ENCODE measurements at places on chromosomes 5 and 9. TPM values are rescaled to one million over a fixed set of nuclear protein-coding genes. Genes with fewer than 3 reads are reported as not detected.

GRCh38 chr5:92163906-92164305 is 780.8 kb upstream of the ARRDC3 start:
- no peak for DNase-seq

The CENPH gene
- total RNA-seq, result 9.3 TPM

The PTPN3 gene
- total RNA-seq, result 5.9 TPM

DNA sequence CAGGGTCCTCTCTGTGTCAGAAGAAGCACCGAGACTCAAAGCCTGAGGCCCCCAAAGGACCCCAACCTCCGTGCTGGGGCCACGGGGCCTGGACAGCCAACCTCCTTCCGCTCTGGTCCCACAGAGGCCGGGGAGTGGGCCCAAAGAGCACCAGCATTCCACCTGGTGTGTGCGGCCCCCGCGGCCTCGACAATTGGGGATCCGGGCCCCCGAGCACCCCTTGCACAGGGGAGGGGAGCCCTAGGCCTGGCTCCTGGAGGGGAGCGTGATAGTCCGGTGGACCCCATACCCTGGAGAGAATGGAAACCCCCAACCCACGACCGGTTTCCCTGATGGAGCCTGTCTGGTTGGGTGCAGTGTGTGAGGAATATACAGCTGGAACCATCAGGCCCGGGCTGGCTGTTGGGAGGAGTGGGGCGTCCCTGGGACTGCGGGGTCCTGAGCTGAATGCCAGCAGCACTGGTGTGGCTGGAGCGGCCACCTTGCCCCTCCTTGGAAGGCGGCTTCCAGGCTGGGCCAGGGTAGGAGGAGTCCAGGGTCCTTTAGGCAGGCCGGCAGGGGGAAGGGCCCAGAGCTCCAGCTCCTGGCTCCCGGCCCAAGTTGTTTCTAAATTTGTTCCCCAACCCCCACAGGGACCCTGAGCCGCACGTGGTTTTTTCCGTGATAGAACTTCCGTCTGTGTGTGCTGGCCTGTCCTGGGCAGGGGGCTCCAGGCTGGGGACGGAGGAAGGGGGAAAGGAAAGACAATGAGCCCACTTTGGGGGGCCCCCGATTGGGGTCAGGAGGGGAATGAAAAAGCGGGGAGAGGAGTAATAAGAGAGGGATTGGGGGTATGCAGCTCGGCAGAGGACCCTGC is 825 bp upstream of the TOR4A start:
- peak; percentile 93 for DNase-seq

DNA sequence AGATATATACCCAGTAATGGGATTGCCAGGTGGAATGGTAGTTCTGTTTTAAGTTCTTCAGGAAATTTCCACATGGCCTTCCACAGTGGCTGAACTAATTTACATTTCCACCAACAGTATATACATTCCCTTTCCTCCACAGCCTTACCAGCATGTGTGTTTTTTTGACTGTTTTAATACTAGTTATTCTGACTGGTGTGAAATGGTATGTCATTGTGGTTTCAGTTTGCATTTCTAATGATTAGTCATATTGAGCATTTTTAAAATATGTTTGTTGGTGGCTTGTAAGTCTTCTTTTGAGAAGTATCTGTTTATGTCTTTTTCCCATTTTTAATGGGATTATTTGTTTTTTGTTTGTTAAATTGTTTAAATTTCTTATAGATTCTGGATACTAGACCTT is 208.9 kb downstream of the CFAP90 start:
- DNase-seq, result no peak

DNA sequence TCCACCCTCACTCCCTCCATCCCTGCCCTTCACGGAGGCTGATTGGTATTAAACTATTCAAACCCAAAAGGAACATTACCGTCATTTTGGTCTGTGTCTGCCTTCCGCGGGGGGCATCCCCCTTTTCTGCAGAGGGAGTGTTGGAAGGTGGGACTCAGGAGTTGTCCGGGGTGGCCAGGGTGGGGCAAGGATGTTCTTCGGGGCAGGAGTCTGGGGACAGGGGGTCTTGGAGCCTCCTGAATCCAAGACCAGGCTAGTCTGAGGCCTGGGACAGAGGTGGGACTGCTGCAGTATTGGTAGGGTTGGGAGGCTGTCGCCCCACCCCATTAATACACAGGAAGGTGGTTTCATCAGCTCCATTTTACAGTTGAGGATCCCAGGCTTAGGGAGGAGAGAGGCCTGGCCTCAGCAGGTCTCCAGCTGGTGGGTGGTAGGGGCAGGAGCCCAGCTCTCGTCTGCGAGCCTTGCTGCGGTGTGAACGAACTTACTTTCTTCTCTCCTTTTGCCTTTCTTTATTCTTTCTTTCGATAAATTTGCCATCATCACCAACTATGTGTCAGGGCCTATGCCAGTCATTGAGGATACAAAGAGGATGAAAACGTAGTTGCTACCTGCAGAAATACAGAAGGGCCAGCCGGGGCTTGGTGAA is 33.8 kb downstream of the DAB2IP start:
- no peak for DNase-seq

The KIAA0825 gene
- total RNA-seq, result 13.1 TPM

DNA sequence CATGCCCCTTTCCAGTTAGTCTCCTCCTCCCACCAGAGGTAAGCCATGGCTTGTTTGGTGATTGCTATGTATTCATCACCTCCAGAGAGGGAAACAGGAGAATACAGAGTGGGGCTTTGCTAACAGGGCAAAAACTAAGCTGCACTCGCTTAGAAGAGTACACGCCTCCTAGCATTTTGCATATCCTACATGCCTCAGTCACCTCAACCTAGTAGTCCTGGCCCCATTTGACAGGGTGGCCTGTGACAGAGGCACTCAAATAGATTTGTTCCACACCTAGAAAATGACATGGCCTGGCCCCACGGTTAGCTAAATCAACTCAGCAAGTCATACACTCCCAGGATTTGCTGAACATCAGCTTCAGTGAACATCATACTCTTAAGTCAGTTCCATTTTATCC is 90.7 kb downstream of the CYFIP2 start:
- no peak for DNase-seq

GRCh38 chr5:159184236-159184635 is 25.1 kb downstream of the RNF145 start:
- no peak for DNase-seq

- DNase-seq, result no peak
Measured at GRCh38 chr5:158940977-158941376, 158.7 kb downstream of the EBF1 start.

- no peak for DNase-seq
Measured at GRCh38 chr5:95845391-95845790, 22.9 kb upstream of the GLRX start.

GRCh38 chr5:159092972-159093371 is 6.7 kb downstream of the EBF1 start:
- no peak for DNase-seq

DNA sequence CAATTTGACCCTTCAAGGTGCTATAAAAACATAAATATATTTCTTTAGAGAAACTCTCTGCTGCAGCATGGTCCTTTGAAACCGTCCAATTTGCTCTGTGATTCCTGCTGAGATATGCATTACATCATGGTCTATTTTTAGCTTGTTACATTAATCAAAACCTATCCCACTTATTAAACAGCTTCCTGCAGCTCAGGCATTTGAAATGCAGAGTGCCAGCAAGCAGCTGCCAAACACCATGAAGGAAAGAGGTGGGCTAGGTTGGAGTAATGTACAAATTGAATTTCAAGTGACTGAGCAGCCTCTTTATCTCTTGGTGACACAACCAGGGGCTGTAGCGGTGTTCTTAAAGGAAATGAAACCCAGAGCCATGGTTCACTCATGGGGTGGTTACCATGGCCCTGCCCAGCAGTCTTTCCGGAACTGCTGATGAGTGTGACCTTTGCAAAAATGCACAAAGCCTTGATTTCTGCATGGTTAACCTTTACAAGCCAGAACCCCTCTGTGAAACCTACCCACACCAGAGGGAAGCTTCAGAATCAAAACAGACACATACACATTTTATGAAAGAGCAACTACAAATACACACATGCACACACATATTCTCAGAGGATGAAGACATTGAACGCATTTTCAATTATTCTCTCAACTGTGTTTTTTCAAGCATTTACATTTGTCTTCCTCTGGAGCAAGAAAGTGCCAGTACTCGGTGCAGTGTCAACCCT is 155.8 kb upstream of the ZNF608 start:
- DNase-seq, result peak; percentile 65

The ADGRV1 gene
- total RNA-seq, result 7.1 TPM

The EGFLAM gene
- 37.6 TPM for total RNA-seq

DNA sequence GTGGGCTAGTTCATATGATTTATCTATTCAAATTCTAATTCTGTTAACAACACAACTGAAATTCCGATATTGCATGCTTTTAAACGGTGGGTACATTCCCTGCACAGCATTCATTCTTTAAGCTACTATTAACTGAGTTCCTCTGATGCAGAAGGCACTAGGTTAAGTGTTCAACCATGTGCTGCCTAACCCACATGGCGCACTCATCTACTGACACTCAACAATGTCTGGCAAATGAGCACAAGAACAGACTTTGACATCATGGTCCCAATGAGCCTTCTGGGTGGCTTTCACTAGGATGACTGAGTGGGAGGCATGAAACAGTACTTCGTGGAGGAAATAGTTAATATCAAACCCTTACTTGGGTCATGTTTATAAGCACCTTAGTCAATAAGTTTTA is 10.2 kb downstream of the NREP start:
- no peak for DNase-seq

DNA sequence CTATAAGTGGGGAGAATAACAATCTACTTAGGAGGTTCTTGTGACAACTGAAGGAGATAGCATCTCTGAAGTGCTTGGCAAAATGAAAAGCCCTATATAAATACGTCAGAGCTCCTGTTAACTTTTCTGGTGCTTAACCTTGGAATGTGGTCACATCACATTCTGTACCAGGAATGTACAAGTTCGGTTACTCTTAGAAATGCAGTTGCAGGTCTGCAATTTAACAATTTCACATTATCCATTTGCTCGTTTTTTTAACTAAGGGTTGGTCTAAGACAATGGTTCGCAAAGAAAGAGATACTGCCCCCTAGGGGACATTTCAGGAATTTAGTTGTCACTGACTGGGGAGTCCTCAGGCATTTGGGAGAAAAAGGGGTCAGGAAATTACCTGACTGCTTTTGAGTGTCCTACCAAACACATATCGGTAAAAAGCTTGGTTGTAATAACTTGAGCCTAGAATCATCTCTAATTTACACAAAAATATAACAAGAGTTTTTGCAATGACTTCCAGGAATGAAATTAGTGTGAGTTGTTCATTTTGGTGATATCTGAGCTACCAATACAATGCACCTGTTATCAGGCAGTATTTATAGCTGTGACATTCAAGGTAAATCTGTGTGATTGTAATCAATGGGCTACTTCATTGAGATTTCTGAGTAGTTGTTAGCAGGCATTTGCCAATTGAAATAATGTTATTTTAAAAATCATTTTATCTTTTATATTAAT is 5.4 kb upstream of the HBEGF start:
- DNase-seq, result peak; percentile 88

DNA sequence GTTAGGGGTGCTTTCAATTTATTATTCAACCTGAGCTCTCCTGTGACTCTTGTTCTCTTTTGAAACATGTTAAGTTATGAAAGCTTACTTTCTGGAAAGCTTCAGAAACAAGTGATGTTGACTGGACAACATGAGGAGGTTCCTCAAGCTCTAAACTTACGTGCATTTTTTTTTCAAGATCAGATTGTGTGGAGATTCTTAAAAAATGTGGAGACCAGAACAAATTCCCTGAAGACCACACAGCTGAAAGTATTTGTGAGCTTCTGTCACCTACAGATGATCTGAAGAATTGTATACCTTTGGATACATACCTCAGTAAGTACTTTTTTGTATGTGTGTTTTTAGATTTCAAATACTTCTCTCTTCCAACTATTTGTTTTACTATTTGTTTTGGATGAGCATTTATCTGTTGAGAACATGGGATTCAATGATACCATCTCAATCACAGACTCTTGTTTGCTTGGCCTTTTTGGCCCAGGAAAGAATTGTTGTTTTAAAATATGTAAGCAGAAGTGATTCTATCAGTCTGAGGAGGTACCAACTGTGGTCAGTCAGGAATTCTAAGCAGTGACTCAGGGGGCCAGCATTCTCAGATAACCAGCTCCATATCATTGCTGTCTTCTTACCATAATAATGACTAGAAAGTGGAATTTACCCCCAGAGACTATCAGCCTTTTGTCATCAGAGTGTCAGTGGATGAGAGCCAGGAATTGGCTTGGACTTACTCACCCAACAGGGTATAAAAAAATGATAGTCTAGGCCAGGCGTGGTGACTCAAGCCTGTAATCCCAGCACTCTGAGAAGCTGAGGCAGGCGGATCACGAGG is 34.4 kb upstream of the GLIPR2 start:
- no peak for DNase-seq

The CCDC183 gene
- total RNA-seq, result not detected

GRCh38 chr9:83281306-83282255 is 218.6 kb upstream of the RASEF start:
- DNase-seq, result peak; percentile 80

The PLPP6 gene
- total RNA-seq, result 5.5 TPM

DNA sequence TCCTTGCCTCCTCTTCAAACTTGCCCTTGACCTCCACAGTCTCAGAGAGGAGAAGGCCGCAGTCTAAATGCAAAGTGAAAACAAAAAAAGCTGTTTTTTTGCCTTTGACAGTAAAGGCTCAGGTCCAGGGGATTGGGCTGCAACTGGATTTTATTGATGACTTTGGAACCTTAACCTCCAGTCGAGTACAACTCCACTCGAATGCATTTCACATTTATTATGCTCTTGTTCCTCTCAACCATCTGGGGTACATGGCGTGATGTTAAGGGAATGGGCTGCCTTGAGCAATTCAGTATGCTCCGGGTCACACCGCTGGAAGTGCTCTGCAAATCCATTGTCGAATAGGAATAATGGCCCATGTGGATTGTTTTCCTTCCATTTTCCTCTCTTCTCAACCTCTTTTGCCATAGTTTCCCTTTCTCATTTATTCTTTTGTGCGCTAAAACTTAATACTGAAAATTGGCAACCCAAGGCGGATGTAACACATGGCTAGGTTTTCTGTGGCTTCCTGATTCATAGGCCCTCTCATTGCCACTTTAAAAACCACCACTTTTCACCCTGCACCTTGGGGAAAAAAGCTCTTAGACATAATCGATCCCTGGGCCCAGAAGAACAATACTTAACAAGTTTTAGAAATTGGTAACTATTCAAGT is 34.3 kb downstream of the ITK start:
- no peak for DNase-seq
